Urinary bladder (tissue), 4 donors: ENCODE measurements at places on chromosomes 13 and 19. TPM values are rescaled to one million over a fixed set of nuclear protein-coding genes. Genes with fewer than 3 reads are reported as not detected.

KLF1 gene
- 0.26 TPM for total RNA-seq

PSG5 gene
- not detected for total RNA-seq

NKPD1 gene
- 0.58 TPM for total RNA-seq

FXYD7 gene
- 0.26 TPM for total RNA-seq

GRK1 gene
- total RNA-seq, result 0.05 TPM

SPTBN4 gene
- 1.7 TPM for total RNA-seq

S1PR5 gene
- 3.2 TPM for total RNA-seq

BRME1 gene
- 2.0 TPM for total RNA-seq

WDR87 gene
- total RNA-seq, result not detected

MYBPC2 gene
- 0.69 TPM for total RNA-seq

AMH gene
- not detected for total RNA-seq

NAPSA gene
- 0.58 TPM for total RNA-seq

RFPL4A gene
- total RNA-seq, result 0.58 TPM

CBY2 gene
- total RNA-seq, result 0.21 TPM

LCP1 gene
- 43.5 TPM for total RNA-seq

NLRP12 gene
- 0.42 TPM for total RNA-seq

ZNF563 gene
- total RNA-seq, result 8.4 TPM

NTF4 gene
- total RNA-seq, result 2.5 TPM

HIF3A gene
- 41.0 TPM for total RNA-seq

GJB6 gene
- 5.9 TPM for total RNA-seq

ZNF540 gene
- 6.1 TPM for total RNA-seq

PSG11 gene
- total RNA-seq, result not detected

ZNF565 gene
- 10.8 TPM for total RNA-seq

GPR12 gene
- total RNA-seq, result not detected

DNASE2 gene
- 10.6 TPM for total RNA-seq

KLK15 gene
- total RNA-seq, result not detected

CACNA1A gene
- total RNA-seq, result 1.7 TPM

ATP7B gene
- 6.7 TPM for total RNA-seq

FCGBP gene
- total RNA-seq, result 7.7 TPM

FBXO17 gene
- 19.6 TPM for total RNA-seq

FFAR2 gene
- total RNA-seq, result 0.69 TPM

ZNF547 gene
- total RNA-seq, result 6.1 TPM

TBXA2R gene
- 1.4 TPM for total RNA-seq

RNF17 gene
- not detected for total RNA-seq

DNAAF3 gene
- 0.37 TPM for total RNA-seq

CGB1 gene
- total RNA-seq, result not detected

NFIX gene
- total RNA-seq, result 83.5 TPM

ZNF534 gene
- total RNA-seq, result 0.74 TPM

CBARP gene
- 0.53 TPM for total RNA-seq

CLDN10 gene
- 0.69 TPM for total RNA-seq

SHC2 gene
- 10.8 TPM for total RNA-seq

ZNF433 gene
- 16.0 TPM for total RNA-seq

KIR2DL3 gene
- not detected for total RNA-seq

ZNF578 gene
- total RNA-seq, result 10.7 TPM

ZNF208 gene
- 1.1 TPM for total RNA-seq
